ENCODE measurements at places on chromosomes 6 and 20.

GRCh38 chr20:19095762-19096161 lies 116.7 kb upstream of the SLC24A3 start:
- DNase-seq = peak; percentile 27

- DNase-seq = peak; percentile 54
Measured at GRCh38 chr6:111087106-111087835, at the start of gene SLC16A10. SLC16A10 (plus strand) TSS chr6:111087503; CDS start chr6:111087753, 250 bp downstream.

DNA sequence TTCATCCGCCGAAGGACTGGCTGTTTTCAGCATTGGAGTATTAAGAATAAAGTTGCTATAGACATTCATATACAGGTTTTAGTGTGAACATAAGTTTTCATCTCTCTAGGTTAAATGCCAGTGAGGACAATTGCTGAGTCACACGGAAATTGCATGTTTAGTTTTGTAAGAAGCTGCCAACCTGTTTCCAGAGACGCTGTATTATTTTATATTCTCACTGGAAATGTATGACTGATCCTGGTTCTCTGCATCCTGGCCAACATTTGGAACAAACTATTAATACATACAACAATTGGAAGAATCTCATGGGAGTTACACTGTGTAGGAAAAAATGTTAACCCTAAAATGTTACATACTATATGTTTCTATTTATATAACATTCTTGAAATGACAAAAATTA lies 16.7 kb upstream of the TGM6 start:
- DNase-seq = no peak

GRCh38 chr20:32488066-32488838 lies 96.9 kb downstream of the NOL4L start:
- no peak for DNase-seq

GRCh38 chr20:50873585-50873984 lies 57.7 kb downstream of the ADNP start:
- DNase-seq = no peak

DNA sequence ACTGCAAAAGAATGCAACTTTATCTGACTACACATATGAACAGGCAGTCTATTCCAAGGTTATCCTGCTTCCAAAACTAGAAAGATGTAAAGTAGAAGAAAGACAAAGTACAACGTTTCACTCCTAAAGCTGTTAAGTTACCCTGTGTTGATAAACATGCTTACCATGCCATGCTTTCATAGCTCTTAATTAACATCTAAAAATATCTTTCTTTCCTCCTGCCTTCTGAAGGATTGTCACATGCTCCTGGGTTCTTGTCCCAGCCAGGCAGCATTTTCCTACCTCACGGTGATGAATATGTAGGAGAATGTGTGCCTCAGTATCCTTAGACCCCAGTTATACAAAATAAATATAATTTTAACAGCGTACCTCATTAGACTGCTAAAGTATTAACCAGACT lies 344.6 kb downstream of the SYNE1 start:
- no peak for DNase-seq

- DNase-seq = no peak
Measured at GRCh38 chr6:114218437-114219340, 124.1 kb downstream of the HS3ST5 start.

- DNase-seq = peak; percentile 69
Measured at GRCh38 chr6:29011276-29011734, 6.2 kb upstream of the ZNF311 start.

DNA sequence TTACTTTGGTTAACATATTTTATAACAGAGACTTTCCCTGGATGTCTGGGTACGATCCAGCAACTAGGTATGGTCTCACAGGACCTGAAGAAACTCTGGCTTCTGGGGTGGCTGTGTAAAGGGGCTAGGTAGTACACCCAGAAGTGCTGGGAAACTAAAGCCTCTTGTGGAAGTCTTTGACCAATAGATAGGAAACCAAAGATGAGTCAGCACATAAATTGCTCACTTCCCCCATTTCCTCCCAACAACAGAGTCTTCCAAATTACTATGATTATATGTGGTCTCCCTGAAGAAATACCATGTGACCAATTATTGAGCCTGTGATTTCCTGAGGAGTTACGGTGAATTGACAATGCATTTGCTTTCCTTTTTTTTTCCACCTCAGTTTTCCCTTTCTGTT lies 26.8 kb upstream of the TBX18 start:
- peak; percentile 41 for DNase-seq

- DNase-seq = no peak
Measured at GRCh38 chr6:40722091-40722490, 134.9 kb upstream of the LRFN2 start.

DNA sequence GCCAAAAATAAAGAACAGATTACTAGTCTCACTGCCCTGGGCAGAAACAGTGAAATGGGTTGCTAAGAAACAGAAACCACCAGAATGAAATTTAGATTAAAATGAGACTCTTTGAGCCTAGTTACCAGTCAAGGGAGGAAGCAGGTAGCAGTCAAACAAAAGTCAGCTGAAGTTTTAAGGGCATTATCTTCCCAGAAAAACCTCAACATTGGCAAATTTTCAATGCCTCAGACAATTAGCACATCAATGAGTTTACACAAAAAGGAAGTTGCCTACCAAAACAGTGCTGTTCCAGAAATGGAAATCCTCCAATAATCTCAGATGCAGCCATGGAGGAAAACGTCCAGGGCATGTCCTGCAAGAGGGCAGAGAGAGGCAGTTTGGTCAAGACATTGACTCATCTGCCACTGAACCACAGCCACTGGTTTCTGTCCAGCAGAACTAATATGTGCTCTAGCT lies 399.7 kb upstream of the ADGRB3 start:
- no peak for DNase-seq

- no peak for DNase-seq
Measured at GRCh38 chr6:92538275-92538674, 881.1 kb downstream of the EPHA7 start.

DNA sequence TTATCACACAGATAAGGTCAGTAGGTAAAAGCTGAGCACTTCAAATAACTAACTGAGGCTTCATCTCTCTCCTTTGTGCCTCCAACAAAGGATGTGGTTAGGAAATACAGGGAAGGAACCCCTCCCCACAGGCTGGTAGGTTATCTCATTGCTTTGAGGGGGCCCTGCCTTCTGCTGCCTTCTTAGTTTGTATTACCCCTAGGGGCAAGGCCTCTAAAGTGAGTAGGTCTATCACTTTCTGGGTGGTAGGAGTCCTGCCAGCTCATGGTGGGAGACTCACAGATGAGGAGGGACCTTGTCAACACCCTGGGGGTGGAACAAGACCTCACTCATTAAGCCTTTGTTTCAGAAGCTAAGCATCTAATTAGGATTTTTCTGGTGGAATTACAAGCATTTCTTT lies 34.6 kb downstream of the EDN1 start:
- no peak for DNase-seq
